Progenitor cell of endocrine pancreas (in vitro differentiated cells): ENCODE measurements at places on chromosomes 7 and 10. TPM values are rescaled to one million over a fixed set of nuclear protein-coding genes. Genes with fewer than 3 reads are reported as not detected.

DNA sequence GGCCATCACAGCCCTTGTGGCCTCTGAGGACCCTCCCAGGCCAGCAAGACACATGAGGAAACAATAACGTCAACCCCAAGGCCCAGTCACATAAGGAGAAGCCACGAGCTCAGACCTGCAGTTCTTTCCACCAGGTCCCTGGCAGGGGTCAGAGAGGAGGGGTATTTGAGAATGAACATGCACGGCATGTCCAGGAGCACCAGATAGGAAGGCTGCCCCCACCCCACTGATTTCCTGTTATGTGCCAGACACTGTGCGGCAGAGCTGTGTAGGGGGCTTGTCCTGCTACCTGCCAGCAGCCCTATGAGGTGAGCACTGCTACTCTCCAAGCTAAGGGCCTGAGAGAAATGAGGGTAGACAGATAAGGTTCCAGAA is 40.7 kb upstream of the ZMIZ1 start:
- DNase-seq = no peak
- peaks cover 11% of the 10 kb centered on the region for H3K27me3 ChIP-seq
- H3K36me3 ChIP-seq = no peaks in the 10 kb centered on the region

DNA sequence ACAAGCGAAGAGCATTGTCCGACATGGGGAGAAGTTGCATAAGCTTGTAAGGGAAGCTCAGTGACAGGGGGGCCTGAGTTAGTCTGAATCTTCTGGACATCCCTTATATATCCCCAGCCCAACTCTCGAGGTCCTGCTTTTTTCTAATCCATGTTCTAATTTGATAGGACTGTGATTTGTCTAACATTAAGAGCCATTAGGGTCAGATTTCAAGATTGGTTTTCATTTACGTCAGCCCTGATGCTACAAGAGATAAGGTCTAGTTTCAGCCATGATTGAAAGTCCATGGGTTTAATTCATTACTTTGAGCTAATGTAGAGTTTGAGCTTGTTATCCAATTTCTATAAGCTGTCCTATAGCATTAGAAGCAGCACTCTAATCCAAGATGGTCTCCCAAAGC is 20.3 kb downstream of the TLX1 start:
- no peak for DNase-seq
- no peak overlapping the region for H3K4me3 ChIP-seq
- H3K4me1 ChIP-seq = no peaks in the 10 kb centered on the region
- H3K27ac ChIP-seq = no peak overlapping the region
- peaks cover 89% of the 10 kb centered on the region for H3K27me3 ChIP-seq

DENND2A gene
- total RNA-seq = 32.0 and 39.8 TPM in 2 replicates

DNA sequence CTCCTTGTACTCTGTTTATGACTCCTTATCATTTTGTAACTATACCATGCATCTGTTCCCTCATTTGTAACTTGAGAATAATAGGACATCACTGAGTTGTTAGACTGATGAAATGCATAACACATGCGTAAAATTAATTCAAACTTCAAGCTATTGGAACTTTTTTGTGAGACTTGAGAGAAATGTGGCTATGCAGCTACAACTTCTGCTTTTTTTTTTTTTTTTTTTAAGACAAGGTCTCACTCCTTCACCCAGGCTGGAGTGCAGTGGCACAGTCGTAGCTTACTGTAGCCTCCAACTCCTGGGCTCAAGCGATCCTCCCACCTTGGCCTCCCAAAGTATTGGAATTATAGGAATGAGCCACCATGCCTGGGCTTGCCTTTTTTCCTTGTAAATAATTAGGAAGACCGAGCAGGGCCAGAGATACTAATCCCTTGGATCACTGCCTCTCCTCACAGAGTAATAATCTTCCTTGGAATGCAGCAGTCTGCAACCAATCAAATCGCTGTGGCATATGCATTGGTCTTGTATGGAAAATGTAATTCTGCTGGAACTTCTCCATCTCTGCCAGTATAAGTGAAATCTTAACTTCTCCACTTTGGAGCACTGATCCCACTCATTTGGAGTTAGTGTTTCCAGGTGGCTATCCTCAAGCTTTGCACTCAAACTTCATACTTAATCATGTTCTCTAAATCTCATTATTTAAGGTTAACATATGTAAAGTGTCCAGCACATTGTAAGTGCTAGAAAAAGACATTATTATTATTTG is 2.0 kb upstream of the PANK1 start:
- no peaks in the 10 kb centered on the region for H3K36me3 ChIP-seq
- peak overlapping the region; percentile 5 for H3K4me3 ChIP-seq
- DNase-seq = no peak
- peaks cover 25% of the 10 kb centered on the region for H3K4me1 ChIP-seq
- no peaks in the 10 kb centered on the region for H3K27me3 ChIP-seq

GRCh38 chr7:73983437-73984164 is 44.4 kb upstream of the ELN start:
- H3K4me3 ChIP-seq = no peak overlapping the region
- H3K27me3 ChIP-seq = peaks cover 3% of the 10 kb centered on the region
- H3K4me1 ChIP-seq = peaks cover 5% of the 10 kb centered on the region
- H3K36me3 ChIP-seq = no peaks in the 10 kb centered on the region

RASA4B gene
- total RNA-seq = 8.7 and 10.8 TPM in 2 replicates

HIP1 gene
- total RNA-seq = 61.1 and 66.6 TPM in 2 replicates

DNA sequence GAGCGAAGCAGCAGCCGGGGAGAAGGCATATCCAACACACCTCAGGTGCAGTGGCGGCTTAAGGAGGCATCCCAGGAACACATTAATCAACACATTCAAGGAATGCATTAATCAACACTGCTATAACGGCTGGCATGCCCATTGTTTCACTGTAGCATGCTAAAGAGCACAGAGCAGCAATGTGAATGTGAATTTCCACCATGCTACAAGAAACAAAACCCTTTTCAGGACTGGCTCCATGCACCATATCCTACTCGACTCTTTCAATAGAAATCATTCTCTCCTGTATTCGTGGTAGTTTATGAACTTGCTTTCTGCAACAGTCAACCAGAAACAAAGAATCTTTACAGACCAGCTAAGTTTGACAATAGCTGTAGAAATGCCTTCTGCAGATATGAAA is 149.0 kb downstream of the NRCAM start:
- H3K36me3 ChIP-seq = no peaks in the 10 kb centered on the region
- no peak overlapping the region for H3K27ac ChIP-seq
- H3K27me3 ChIP-seq = no peaks in the 10 kb centered on the region
- DNase-seq = no peak
- H3K4me3 ChIP-seq = no peak overlapping the region
- H3K4me1 ChIP-seq = peaks cover 13% of the 10 kb centered on the region

GRCh38 chr7:34135924-34136323 is 230.6 kb downstream of the BMPER start:
- no peak for DNase-seq
- no peaks in the 10 kb centered on the region for H3K27me3 ChIP-seq
- no peak overlapping the region for H3K4me3 ChIP-seq
- no peaks in the 10 kb centered on the region for H3K36me3 ChIP-seq
- H3K4me1 ChIP-seq = peaks cover 9% of the 10 kb centered on the region
- H3K27ac ChIP-seq = no peak overlapping the region

- H3K27me3 ChIP-seq = no peaks in the 10 kb centered on the region
- no peak for DNase-seq
- no peak overlapping the region for H3K4me3 ChIP-seq
- H3K36me3 ChIP-seq = no peaks in the 10 kb centered on the region
Measured at GRCh38 chr7:146943483-146943882, 826.9 kb downstream of the CNTNAP2 start.

GRCh38 chr10:106000721-106001120 is 1163.8 kb downstream of the SORCS1 start:
- DNase-seq = no peak
- H3K4me1 ChIP-seq = no peaks in the 10 kb centered on the region
- H3K27me3 ChIP-seq = no peaks in the 10 kb centered on the region
- no peak overlapping the region for H3K4me3 ChIP-seq
- no peak overlapping the region for H3K27ac ChIP-seq

- DNase-seq = no peak
- H3K27me3 ChIP-seq = peaks cover 78% of the 10 kb centered on the region
- H3K4me3 ChIP-seq = no peak overlapping the region
- no peaks in the 10 kb centered on the region for H3K36me3 ChIP-seq
Measured at GRCh38 chr10:17789396-17789795, 19.8 kb upstream of the MRC1 start.

TLX1 gene
- total RNA-seq = not detected in 2 replicates

DNA sequence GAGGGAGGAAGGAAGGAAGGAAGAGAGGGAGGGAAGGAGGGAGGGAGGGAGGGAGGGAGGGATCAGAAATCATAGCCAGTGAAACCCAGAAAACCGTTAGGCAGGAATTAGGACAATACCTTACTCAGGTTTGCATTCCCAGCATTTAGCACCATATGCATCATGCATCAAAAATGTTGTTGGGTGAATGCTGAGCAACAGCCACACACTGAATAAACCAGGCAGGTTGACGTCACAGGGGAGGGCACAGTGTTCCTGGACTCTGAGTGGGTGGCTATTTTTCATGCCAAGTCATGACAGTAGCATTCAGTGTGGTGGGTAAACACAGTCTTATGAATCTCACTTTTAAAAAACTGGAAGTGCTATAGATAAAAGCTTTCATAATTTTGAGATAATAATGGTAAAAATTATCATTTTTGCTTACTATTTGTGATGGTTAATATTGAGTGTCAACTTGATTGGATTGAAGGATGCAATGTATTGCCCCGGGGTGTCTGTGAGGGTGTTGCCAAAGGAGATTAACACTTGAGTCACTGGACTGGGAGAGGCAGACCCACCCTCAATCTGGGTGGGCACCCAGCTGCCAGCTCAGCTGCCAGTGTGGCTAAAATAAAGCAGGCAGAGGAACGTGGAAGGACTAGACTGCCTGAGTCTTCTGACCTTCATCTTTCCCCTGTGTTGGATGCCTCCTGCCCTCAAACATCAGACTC is 199.1 kb upstream of the PRKCQ start:
- H3K4me1 ChIP-seq = peaks cover 6% of the 10 kb centered on the region
- no peak for DNase-seq
- H3K27me3 ChIP-seq = peaks cover 48% of the 10 kb centered on the region

SPDYE2B gene
- not detected in 2 replicates for total RNA-seq

ITPRID1 gene
- total RNA-seq = 3.1 and 3.9 TPM in 2 replicates

DNA sequence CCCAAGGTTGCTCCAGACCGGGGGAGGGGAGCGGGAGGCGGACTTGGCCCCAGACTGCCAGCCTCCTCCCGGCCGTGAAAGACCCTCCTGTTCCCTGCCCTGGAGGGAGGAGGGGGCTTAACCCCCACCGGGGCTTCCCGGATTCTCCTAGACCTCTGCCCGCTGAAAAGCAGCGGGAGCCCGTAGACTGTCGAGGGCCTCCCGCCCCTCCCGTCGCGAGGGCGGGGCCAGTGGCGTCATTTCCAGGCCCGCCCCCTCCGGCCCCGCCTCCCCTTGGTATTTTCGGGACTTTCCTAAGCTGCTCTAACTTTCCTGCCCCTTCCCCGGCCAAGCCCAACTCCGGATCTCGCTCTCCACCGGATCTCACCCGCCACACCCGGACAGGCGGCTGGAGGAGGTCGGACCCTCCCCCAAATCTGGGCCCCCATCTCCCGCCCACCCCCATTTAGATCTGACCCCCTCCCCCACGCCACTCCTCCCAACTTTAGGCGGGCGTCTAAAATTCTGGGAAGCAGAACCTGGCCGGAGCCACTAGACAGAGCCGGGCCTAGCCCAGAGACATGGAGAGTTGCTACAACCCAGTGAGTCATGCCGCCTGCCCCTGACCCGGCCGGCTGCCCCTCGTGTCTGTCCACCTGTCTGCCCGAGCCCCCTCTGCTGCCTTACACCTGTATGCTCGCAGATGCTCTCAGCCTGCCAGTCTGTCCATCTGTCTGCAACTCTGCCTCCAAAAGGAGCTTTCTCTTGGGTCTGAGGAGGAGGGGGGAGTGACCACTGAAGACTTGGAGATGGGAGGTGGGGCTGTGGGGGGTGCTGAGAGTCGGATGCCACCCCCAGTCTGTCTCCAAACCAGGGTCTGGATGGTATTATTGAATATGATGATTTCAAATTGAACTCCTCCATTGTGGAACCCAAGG is at the start of gene NFKB2:
Gene NFKB2 (plus strand): TSS at position 306 of the 917 bp plus-strand sequence. CDS start 255 bp downstream, at position 561.
- H3K4me1 ChIP-seq = peaks cover 10% of the 10 kb centered on the region
- H3K36me3 ChIP-seq = no peaks in the 10 kb centered on the region
- peak; percentile 79 for DNase-seq
- H3K27ac ChIP-seq = peak within 1 kb of the TSS; percentile 82
- peaks cover 22% of the 10 kb centered on the region for H3K27me3 ChIP-seq

GRCh38 chr7:3978839-3979238 is 677.8 kb downstream of the SDK1 start:
- peaks cover 37% of the 10 kb centered on the region for H3K36me3 ChIP-seq
- no peak for DNase-seq
- H3K4me1 ChIP-seq = peaks cover 7% of the 10 kb centered on the region

DNA sequence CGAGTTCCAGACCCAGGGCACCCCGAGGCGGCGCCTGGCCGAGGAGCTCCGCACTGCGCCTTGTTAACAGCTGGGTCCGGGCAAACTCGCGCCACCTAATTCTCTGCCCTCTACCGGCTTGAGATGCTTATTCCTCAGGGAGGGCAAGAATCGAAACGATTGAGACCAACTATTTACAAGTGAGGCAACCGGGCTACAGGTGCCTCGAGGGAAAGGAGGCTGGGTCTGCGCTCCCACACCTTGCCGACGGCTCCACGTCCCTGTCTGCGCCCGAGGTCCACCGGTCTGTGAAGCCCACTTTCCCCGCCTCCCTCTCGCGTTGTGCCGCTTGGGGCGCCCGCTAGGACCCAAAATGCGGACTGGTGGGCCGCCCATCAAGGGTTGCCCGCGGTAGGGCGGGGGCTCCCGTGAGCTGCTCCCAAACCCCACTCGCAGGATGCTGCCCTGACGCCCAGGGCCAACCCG is 527 bp downstream of the AKR1B1 start:
- H3K36me3 ChIP-seq = peaks cover 6% of the 10 kb centered on the region
- H3K27ac ChIP-seq = peak overlapping the region; percentile 78
- peak overlapping the region; percentile 80 for H3K4me3 ChIP-seq
- peaks cover 18% of the 10 kb centered on the region for H3K4me1 ChIP-seq

TCAF2 gene
- 0.10 and 0.11 TPM in 2 replicates for total RNA-seq

MUC12 gene
- total RNA-seq = 0.31 and 0.33 TPM in 2 replicates

GRCh38 chr10:79346012-79346340 is 1.3 kb upstream of the PPIF start:
- H3K36me3 ChIP-seq = peaks cover 3% of the 10 kb centered on the region
- no peak overlapping the region for H3K4me3 ChIP-seq
- no peak overlapping the region for H3K27ac ChIP-seq
- peaks cover 16% of the 10 kb centered on the region for H3K4me1 ChIP-seq

CCL24 gene
- not detected in 2 replicates for total RNA-seq

DNA sequence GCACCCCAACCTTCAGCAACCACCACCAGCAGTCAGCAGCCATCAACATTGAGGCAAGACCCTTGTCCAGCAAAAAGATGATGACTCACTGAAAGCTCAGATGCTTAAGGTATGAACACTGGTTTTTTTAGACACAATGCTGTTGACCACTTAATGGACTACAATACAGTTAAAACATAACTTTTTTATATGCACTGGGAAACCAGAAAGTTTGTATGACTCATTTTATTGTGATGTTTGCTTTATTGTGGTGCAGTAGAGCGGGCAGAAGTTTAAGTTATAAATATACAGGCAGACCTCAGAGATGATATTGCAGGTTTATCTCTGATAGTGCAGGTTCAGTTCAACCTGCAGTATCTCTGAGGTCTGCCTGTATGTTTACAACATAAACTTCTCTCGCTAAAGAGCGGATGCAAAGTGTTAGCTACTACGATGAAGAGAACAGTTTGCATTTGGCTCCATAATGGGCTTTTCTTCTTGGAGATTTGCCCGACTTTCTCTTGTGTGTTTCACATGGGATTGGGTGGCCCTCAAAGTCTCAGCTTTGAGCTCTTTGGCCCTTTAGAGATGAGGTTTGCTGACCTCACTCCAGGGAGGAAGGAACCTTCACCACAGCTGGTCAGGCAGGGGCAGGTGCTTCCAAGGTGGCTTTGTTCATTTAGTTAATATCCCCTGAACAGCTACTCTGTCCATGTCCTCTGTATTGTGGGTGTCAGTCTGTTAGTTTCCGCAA is 84.4 kb upstream of the SHH start:
- H3K4me1 ChIP-seq = no peaks in the 10 kb centered on the region
- H3K4me3 ChIP-seq = no peak overlapping the region
- no peaks in the 10 kb centered on the region for H3K36me3 ChIP-seq
- no peak overlapping the region for H3K27ac ChIP-seq
- peaks cover 41% of the 10 kb centered on the region for H3K27me3 ChIP-seq

OPN1SW gene
- not detected in 2 replicates for total RNA-seq
